ENCODE measurements at places on chromosomes 3 and 15.

DNA sequence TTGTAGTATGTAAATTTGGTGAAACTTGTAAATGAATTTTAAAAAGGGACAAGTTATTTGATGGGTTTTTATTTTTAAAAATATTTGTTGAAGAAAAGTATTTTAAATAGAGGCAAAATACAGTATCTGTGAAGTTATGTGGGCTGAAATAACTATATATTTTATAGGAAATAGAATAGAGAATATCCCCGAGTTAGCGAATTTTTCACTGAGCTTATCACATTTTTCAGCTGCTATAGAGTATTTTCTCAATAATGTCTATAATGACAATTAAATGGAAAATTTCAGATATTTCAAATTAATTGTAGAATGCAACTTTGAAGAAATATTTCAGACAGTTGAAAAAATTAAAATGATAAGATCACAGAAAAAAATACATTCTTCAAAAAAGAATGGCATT, 166.4 kb upstream of the TP63 start:
- no peak for DNase-seq

DNA sequence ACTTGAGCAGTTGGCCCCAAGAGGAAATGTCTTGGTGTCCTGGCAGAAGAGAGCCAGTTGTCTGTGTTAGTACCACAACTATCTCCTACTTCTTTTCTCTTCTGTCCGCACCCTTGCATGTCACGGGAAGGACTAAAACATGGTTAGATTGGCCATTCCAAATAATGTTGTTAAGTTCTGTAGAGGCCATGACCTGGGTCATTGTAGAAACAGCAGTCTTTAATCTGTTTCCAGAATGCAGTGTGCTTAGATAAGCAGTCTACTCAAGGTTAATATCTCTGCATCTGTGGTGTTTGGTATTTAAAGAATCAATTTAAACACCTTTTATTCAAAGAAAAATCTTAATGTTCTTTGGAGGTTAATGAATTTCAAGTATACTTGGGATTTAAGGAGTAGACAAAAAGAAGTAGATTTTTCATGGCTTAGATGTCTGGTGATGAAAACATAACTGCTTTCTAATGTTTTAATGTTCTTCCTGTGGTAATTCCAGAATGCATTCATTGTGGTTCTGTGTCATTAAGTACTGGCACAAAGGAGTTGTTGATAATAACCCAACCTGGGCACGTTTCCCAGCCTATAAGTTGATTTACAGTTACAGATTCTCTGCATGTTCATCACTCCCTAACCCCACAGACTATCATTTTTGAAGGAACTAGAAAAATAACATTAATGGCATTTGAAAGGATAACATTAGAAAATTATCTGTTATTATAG, 58.9 kb downstream of the TMEM108 start:
- DNase-seq: no peak

GRCh38 chr3:10583798-10584708, 78.7 kb upstream of the ATP2B2 start:
- DNase-seq: no peak

DNA sequence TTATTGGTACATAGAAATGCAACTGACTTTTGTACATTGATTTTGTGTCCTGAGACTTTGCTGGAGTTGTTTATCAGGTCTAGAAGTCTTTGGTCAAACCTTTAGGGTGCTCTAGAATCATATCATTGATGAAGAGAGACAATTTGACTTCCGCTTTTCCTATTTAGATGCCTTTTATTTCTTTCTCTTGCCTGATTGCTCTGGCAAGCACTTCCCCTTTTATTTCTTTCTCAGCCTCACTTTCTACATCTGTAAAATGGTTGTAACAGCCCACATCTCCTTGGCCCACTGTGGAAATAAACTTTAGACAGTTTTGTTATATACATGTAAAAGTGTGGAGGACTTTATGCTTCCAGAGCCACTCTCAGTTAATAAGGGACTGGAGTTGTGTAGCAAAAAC, 14.0 kb downstream of the PLA1A start:
- DNase-seq: no peak

Measured in hematopoietic multipotent progenitor cell treated with erythropoietin and hydrocortisone succinate and interleukin-3 and kit ligand, for 8 days (in vitro differentiated cells).